ENCODE measurements at places on chromosomes 3 and 15.

DNA sequence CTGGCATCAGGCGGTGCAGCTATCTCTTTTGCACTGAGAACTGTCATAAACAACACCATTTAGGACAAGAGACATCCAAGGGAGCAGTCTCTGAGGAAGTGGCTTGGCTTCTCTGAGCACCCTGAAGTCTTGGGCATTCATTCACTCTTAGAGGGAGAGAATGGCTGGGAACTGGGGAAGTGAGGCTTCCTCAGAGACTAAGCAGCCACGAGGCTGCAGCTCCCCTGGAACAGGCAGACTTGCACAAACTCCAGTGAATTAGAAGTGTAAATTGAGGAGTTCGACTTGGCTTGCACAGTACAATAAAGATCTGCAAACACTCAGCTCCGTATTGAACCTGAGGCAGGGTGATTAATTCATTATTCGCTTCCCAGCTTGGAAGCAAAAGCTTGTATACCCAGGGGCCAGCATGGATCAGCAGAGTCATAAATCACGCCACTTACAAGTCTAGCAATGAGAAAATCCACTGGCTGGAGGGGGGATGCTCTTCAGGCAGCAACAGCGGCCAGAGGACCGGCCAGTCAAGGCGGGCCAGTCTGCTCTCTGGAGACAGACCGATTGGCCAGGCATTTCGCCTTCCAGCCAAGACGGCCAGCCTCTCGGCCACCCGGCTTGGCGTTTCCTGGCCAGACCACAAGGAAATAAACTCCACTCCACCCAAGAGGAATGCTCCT is 118.8 kb upstream of the ADPGK start:
- no peak for DNase-seq

DNA sequence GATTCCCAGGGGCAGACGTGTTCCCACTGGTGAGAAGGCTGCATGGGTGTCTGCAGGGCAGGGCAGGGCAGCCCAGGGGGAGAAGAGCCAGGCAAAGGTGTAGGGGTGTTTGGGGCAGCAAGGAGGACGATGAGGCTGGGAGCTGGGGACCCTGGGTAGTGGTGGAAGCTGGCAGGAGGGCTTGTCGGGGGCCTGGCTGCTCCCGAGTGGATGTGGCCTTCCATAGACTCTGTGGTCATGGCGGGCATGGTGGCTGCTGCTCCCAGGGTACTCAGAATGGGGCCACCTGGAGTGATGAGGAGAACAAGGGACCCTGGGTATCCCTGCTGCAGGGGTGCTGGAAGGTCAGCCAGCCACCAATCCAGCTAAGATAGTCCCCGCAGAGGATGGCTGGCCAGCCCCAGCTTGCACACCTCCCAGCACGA is 107.5 kb downstream of the WNT7A start:
- no peak for DNase-seq

GRCh38 chr15:100878648-100879047 is 983 bp upstream of the ALDH1A3 start:
- DNase-seq: no peak

DNA sequence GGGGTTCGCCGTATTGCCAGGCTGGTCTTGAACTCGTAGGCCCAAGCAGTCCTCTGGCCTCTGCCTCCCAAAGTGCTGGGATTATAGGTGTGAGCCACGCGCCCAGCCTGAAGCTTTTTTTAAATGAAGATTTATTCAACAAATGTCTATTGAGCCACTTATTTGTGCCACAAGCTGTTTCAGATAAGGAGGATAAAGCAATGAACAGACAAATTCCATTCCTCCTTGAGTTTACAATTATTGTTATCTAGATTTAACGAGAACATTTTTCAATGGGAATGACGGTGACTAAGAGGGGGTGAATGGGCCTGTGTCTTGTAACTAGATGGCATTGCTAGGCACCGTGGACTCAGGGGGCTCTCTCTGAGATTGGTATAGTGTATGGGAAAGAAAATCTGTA is 10.2 kb downstream of the PPARG start:
- no peak for DNase-seq

DNA sequence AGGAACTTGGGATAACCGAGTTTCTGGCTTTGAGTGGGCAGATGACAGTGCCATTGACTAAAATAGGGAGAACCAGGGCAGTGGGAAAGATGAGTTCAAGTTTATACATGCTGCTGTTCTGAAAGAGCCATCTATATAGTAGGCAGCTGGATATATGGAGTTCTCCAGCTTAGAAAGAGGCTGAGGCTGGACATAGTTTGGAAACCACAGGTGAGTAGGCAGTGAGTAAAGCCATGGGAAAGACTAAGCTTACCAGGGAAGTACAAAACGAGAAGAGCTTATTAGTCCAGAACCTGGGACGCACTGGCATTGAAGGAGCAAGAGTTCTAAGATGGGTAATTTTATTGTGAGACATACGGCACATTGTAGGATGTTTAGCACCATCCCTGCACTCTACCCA is 54.2 kb downstream of the MSL2 start:
- no peak for DNase-seq

DNA sequence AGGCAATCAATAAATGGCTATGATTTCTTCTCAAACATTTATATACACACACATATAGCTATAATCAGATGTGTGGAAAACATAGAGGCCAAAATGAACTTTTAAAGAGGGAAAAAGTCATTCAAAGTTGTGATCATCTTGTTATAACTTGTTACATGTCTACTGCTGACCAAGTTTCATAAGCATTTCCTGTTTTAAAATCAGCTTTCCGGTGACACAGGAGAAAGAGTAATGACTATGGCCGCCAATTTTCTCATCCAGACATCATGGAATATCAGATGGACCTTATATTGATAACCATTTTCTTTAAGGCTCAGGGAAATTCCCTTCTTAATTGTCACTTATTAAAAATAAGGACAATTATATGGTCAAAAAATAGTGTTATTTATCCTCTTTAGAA is 71.7 kb upstream of the AGTR1 start:
- no peak for DNase-seq

- no peak for DNase-seq
These were observed 44.8 kb upstream of the B3GNT5 start for GRCh38 chr3:183208260-183208659.

- DNase-seq: no peak
These were observed 524.8 kb upstream of the TBL1XR1 start for GRCh38 chr3:177721864-177722785.

DNA sequence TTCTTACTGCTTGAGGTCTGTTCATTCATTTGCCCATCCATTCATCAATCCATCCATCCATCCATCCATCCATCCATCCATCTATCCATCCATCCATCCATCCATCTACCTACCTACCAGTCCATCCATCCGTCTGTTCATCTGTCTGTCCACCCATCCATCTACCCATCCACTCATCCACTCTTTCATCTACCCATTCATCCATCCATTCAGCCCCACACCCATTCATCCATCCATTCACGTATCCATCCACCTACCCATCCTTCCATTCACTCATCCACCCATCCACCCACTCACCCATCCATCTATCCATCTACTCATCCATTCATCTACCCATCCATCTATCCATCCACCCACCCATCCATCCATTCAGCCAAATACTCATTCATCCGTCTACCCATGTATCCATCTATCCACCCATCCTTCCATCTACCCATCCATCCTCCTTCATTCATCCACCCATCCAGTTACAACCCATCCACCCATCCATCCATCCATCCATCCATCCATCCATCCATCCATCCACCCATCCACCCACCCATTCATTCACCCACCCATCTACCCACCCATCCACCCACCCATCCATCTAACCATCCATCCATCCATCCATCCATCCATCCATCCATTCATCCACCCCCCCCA is 68.3 kb downstream of the FBLN2 start:
- no peak for DNase-seq

DNA sequence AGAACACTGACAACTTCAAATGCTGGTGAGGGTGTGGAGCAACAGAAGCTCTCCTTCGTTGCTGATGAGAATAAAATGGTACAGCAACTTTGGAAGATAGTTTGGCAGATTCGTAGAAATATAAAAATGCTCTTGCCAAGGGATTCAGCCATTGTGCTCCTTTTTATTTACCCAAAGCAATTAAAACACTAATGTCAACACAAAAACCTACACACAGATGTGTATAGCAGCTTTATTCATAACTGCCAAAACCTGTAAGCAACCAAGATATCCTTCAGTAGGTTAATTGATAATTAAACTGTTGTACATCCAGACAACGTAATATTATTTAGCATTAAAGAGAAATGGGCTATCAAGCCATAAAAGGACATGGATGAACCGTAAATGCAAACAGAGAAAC is 37.8 kb upstream of the LSAMP start:
- DNase-seq: no peak

- DNase-seq: no peak
These were observed 277.5 kb upstream of the P2RY1 start for GRCh38 chr3:152557302-152557999.

DNA sequence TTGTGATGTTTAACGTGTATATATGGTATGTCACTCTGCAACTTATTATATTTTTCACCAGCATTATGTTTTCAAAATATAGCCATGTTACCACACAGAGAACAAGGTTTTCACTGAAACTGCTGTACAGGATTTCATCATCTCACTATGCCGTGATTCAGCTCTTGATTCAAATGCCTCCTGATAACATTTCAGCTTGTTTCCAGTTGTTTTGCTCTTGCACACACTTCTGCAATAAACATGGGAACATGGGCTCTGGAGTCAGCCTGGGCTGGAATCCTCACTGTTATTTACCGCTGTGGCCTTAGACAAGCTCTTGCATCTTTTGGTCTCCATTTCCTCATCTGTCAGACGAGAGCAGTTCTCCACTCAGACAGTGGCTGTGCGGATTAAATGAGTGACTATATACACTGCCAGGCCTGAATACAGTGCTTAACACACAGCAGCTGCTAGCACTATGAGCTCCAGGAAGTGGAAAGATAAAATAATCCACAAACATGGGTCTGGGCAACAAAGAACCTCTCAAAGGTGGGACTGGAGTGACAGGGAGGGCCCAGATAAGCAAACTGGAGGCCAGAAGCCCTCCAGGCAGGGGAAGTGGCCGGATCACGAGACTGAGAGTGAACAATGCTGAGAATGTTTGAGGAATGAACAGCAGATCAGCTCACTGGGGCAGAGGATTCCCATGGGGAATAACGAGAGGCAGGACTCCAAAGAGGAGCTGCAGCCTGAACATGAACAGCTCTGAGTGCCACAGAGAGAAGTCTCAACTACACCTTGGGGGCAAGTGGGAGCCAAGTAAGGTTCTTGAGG is 17.7 kb downstream of the NTRK3 start:
- no peak for DNase-seq

DNA sequence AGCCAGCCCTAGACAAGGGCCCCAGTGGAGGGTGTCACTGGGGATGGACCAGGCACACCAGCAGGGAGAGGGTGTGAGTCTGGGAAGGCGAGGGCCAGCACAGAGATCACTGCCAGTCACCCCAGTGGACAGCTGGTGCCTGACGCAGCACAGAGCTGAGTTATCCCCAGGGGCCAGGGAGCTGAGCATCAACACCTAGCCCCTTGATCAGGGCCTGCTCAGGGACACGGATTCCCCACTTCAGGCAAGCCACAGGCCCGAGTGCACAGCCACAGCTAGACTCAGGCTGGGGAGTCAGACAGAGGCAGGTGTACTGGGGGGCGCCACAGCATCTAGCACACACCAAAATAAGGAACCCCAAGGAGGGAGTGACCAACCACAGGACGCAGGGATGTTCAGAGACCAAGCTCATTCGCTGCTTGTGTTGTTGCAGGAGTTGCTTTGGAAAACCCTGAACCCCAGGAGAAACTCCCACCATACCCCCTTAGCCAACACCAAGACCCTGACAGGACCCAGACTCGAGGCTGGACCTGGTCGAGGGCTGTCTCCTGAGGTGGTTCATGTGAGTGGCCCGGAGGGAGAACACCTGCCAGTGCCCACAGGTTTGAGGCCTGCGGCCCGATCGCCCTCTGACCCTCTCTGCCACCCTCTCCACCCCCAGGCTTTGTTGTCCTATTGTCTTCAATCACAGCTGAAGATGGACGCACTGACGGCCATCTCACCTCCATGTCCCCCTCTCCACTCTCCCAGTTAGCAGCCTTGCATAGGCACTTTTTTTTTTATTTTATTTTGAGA is 146.8 kb downstream of the TPRA1 start:
- no peak for DNase-seq

- no peak for DNase-seq
These were observed 225.5 kb upstream of the IL12A start for GRCh38 chr3:159763011-159763601.

GRCh38 chr15:85960381-85960780 is 119.3 kb upstream of the AGBL1 start:
- no peak for DNase-seq

DNA sequence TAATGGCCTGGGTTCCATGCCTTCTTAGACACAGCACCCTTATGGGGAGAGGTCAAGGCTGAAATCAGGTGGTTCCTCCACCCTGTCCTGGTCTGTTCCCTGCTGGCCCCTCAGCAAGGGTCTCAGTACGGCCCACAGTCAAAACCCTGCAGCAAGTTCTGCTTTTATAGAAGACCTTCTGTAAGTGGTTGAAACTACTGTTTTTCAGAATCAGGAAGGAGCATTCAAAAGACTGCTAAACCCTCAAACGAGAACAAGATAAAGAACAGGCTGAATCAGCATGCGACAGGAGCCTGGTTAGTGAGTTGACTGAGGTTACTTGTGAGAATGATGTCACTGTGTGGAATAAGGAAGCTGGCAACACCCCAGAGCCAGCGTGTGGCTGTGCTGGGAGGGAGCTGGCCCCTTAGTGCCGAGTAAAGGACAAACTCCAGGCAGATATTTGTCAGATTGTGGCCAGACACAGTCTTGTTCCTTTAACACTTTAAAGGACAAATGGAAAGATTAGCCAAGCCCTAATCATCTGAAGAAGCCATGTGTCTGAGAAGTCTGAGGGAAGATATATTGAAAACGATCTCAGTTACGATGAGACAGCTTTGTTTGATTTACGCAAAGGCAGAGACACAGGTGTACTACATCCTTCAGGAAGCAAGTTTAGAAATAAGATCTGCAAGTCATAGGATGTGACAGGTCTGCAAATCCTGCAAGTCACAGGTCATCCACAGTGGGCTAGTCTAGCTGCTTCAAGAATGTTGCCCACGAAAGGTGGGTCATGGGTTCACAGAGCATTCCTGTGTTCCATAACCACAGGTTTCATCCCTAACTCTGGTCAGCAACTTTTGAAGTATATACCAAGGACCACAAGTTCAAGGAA is 54.0 kb downstream of the B3GNT5 start:
- DNase-seq: no peak

- no peak for DNase-seq
These were observed 8.9 kb downstream of the GPR149 start for GRCh38 chr3:154421083-154421482.

DNA sequence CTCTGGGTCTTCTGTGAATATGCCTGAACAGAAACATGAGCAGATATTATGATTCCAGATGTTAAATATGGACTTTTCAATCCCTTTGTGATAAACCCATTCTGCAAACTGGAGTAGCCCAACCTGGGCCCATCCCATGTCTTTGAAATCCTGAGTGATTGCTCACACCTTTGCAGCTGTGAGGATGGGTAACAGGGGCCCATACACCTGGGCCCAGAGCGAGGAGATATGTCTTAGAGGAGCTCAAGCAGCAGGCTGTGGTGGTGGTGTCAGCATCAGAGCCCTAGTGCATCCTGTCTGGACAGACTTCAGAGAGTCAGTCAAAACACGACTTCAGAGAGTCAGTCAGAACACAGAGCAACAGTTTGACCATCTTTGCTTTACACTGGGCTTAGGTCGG is 64.9 kb upstream of the LIMD1 start:
- DNase-seq: no peak
